ENCODE measurements at places on chromosomes 2 and 18.

- no peak for DNase-seq
Observed at GRCh38 chr2:191389288-191389687, 144.1 kb downstream of the MYO1B start.

GRCh38 chr2:134482131-134482723 lies 228.4 kb downstream of the MGAT5 start:
- DNase-seq, result no peak

GRCh38 chr2:67388680-67389079 lies 8.5 kb upstream of the ETAA1 start:
- no peak for DNase-seq

GRCh38 chr18:2985628-2986027 lies 27.3 kb downstream of the LPIN2 start:
- peak; percentile 79 for DNase-seq

DNA sequence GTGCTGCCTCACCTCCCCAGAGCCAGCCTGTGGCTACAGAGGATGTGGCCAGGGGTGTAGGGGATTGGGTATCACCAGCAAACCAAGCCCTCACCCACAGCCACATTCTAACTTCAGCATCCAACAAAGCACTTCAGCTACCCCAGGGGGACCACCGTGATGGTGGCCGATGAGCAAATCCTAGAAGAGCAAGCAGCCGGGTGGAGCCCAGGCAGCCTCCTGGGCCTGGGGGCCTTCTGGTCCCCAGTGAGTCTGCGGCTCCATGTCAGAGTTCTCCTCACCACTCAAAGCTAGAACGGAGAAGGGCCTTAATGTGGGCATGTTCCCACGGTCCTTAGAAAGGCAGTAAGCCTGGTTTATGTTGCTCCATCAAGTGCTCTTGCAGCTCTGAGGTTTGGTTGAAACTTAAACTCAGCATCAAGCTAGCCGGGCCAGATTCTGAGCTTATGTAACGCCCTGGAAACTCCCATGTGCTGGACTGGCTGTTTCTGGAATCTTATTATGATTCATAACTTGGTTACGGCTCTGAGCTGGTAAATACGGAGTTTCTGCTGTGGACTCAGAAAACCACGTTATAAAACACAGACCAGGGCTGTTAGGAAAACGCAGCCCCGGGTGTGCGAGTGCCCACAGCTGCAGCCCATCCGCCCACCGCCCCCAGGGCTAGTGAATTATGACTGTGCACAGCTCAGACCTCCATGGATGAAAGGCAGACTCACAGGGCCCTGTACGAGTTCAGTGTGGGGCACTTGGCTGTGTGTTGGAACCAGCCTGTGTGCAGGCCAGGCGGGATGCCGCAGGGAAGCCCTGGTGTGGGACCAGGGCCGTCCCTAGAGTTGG lies 99.8 kb downstream of the SEPTIN10 start:
- no peak for DNase-seq

DNA sequence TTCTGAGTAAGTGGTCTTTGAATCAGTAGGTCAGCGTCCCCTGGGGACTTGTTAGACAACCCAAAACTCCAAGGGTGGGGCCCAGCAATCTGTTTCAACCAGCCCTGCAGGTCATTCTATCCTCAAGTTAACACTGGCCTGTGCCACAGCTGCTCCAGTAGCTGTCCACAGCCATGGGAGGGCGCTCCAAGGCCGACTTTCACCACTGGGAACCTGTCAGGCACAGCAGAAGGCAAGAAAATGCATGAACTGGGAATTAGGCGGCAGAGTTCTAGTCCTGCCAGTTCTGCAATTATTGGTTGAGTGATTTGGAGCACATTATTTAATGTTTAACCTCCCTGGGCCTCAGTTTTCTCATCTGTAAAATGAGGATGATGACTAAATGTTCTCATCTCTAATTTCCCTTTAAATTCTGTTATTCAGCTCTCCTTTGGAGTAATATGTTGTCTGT lies 17.4 kb upstream of the MRPL33 start:
- DNase-seq, result peak; percentile 88

GRCh38 chr2:69501301-69501700 lies 64.1 kb upstream of the NFU1 start:
- DNase-seq, result no peak

GRCh38 chr2:10297959-10298531 lies 4.7 kb upstream of the HPCAL1 start:
- DNase-seq, result peak; percentile 72

DNA sequence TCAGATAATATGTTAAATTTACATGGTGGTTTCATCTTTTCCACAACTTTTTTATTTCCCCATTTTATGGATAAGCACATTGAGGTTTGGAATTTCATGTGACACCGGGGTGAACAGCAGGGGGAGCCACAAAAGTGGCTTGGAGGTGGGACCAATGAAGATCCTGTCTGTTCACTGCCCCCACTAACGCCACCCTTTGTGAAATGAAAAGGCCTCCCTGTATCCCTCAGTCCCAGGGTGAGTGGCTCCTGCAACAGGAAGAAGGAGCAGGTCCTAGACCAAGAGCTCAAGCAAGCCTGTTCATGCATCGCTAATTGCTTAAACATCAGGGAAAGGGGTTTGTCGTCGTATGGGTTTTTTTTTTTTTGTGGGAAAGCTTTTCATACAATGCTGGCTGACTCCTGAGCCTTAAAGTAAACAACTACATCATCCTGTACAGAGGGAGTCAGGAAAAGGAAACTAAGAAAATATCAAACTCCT lies 267.8 kb upstream of the EPAS1 start:
- no peak for DNase-seq

DNA sequence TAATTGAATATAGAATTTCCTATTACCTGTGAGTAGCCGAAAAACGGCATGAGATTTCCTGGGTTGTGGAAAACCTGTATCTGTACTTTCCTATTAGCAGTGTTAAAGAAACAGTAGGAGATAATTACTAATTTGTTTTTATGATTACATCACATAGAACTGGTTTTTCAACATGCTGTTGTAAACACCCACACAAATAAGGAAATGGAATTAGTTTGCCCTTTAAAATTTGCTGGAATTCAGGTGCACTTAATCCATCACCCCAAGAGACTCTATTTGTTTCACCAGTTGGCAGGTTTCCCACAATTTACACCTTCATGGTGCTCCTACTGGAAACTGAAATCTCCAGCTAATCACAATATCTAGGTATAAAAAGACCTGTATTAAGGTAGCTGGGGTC lies 274.1 kb upstream of the SLC8A1 start:
- DNase-seq, result no peak

DNA sequence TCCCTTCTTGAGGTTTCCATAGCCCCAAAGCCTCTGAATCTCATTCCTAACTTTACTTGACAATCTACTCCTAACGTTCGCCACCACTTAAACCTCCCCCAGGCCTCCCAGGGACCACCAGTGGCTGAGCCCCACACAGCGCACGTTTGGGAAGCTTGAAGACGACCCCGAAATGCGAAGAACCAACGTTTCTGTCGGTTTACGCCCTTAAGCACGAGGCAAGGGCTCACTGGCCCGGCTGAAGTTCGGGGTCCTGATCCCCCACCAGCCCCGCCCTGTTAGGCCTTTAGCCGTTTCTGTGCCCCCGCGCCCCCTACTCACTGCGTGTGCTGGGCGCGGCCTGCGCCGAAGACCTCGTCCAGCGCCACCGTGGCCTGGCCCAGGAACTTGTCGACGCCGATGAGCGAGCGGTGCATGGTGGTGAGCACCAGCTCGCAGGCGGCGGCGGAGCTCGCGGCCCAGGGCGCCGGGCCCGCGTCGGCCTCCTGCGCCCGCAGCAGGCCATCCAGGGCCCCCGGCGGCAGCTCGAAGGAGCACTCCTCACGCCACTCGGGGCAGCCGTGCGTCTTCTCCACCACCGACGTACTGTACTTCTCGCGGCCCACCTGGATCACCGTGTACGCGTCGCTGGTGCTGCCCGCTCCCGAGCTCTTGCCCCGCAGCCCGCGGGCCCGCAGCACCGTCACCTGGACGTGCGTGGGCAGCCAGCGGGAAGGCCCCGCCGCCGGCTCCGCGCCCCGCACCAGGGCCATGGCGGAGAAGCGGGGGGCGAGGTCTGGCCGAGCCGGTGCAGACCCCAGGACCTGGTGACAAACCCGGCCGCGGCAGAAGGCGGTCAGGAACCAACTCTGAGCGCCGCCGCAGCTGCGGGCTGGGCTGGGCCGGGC lies 479 bp downstream of the RAB11FIP5 start:
- DNase-seq, result peak; percentile 43

DNA sequence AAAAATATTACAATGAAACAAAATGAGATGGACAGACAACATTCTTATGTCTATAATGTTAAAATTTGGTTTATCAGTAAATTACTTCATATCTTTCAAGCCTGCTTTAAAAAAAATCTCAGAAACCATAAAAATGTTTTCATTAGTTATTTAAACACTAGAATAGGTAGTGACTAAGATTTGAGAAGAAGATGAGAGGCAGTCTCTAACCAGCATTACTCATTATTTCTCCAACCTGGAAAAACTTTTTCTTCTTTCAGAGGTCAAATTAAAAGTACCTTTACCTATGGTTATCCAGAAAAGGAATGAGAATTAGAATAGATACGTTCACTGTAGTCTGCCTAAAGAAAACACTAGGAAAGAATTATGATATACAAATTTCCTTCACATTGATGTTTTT lies 50.3 kb downstream of the IKZF2 start:
- DNase-seq, result no peak

DNA sequence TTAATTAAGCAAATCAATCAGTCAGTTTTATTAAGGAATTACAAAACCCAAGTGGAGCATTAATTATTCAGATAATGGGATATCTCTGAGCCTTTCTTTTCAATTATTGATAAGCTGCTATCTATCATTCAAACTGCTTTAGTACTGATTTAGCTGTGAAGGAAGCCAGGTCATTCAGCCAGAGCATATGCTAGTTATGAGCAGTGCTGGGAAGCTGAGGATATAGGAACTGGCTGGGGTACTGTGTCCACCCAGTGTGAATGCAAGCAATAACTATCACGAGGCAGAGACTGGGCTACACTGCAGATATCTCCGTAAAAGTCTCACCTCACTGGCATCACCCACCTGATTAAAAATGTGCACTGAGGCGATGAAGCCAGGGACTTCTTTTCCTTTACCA lies 496.7 kb upstream of the PIK3C3 start:
- no peak for DNase-seq

DNA sequence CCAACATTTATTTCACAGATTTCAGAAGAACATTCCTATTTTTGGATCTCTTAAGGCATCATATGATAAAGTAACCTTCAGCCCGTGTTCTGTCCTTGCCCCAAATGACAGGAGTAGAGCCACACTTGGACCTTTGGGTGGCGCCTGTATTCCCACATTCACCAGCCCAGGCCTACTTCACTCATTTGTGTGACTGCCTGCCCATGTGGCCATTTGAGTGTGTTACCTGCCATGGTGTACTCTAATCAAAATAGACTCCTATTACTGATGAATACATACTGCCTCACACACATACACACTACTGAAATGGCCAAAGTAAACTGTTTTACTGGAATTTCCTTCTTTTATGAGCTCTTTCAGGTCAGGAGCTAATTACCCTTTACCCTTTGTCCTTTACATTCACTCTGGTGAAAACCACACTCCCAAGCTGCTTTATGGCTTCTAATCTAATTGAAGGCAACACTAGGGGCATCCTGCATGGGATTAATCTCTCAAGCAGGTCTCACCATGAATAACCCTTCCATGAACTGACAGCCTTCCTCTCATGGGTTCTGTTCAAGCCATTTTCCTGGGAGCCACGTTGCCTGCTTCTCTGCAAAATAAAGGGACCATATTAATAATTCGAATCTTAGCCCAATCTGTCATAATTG lies 271.0 kb upstream of the GALNT5 start:
- DNase-seq, result no peak

DNA sequence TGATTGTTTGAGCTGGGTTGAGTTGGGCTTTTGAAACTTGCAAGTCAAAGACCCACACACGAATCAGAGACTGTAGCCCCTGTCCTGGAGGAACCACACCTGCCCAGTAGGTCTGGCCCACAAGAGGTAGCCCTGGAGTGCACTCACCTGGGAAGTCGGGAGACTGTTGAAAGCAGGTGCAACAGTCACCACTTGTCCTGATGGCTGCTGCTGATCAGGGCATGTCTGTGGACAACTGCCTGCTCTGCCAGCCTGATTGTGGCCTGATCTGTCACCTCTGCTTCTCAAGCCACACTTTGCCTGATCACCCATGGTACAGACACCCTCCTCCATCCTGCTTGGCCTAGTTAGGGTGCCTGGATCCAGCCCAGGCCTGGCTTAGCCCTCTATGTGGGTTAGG lies 105.0 kb upstream of the HAAO start:
- no peak for DNase-seq

GRCh38 chr2:145592361-145592760 lies 1072.4 kb upstream of the ZEB2 start:
- DNase-seq, result no peak

DNA sequence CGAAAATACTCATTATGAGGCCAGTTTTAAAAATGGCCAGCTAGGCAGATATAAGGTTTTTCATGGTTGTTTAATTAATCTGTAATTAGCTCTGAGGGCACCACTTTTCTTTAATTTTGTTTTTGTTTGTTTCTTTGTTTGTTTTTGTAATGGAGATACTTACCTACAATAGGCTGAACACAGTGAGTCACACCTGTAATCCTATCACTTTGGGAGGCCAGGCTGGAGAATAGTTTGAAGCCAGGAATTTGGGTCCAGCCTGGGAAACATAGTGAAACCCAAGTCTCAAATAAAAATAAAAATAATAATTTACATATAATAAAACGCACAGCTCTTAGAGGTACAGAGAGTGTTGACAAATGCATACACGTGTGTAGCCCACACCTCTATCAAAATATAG lies 56.8 kb upstream of the MSH2 start:
- DNase-seq, result no peak

DNA sequence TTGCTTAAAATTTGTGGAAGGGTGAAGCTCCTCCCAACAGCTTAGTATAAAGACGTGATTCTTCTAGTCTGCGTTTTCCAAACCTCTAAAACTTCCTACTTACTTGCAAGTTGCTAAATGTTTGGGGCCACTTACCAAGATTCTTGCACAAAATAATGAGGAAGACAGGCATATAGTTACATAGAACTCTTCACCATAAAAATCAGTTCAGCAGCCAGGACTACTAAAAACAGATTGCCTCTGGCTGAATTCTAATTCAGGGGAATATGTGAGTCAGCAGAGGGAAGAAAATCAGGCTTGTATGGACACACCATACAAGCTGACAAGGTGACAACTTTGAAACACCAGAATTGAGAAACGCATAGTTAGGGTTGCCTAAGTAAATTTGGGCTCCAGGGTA lies 2.8 kb upstream of the PEX13 start:
- DNase-seq, result no peak

DNA sequence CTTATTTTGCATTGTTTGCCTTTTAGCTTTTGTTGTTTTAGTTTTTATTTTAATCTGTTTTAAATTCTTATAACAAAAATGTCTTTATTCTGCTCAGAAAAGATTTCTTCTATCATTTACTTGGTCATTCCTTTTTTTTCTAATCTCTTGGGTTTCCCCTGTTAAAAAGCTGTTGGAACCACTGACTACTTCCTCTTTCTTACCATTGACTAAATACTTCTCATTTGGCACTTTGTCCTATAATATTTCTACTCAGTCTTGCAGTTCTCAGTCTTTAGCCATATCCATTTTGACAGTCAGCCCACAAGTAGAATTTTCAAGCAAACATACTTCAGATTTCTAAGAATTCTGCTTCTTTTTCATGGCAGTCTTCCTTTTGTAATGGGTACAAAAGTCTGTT lies 567.2 kb downstream of the SATB2 start:
- peak; percentile 1 for DNase-seq

GRCh38 chr2:233424154-233424951 lies 70.1 kb downstream of the DGKD start:
- no peak for DNase-seq

GRCh38 chr2:223416815-223417610 lies 185.1 kb downstream of the SCG2 start:
- no peak for DNase-seq
